ENCODE measurements at places on chromosomes 6 and 20.

GRCh38 chr6:45300736-45301135 lies 27.4 kb upstream of the RUNX2 start:
- DNase-seq: no peak

- no peak for DNase-seq
Measured at GRCh38 chr6:53982366-53983050, 128.7 kb upstream of the MLIP start.

DNA sequence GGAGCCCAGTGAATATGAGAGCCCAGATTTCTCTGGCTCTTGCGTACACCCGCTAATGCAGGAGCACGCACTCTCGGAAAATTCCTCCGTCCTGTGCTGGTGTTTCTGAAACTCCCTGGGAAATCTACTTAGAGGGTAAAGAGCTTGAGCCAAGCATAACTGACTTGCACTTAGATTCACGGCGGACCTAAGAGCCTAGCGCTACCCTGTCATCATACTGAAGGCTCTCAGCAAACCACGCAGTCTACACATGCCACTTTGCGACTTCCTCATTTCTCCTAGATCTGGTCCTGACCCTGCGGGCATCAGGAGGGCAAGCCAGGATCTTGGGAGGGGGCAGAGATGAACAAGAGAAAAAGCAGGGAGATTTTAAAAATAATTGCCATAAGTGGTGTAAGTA lies 324.7 kb downstream of the CD83 start:
- DNase-seq: no peak

DNA sequence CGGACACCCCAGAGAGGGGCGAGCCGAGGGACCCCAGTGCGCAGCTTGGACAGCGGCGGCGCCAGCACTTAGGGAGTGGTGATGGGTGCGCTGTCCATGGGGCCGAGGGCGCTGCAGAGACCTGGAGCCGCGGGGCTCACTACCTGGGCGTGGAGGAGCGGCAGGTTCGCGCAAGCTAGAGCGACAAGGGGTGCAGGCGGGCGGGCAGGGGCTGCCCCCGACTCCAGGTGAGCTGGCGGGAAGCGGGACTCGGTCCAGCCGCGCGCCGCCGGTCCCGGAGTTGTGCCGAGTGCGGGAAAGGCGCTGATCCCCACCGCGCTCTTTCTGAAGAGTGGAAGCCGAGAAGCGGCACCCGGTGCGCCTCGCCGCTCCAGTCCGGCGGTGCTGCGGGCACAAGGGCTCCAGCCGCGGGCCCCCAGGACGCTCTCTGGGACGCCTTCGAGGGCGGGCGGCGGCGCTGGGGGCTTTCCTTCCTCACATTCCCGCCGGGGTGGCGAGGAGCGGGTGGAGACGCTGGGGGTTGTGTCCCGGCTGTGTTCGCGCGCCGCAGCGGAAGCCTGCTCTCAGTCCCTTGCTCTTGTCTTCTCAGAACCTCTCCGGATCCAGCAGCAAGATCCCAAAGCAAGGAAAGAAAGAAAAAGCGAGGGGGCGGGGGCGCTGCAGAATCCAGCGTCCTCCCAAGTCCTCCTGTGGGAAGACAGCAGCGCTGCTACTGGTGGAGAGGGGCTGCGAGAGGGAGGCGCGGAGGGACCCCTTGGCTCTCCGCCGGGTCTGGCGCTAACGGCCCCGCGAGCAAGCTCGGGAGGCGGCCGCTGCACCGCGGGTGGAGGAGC lies at the start of gene B3GAT2:
B3GAT2 (minus strand) TSS at position 610 of the 833 bp plus-strand sequence. CDS start 631 bp downstream, outside the sequence.
- DNase-seq: peak; percentile 23

- DNase-seq: no peak
Measured at GRCh38 chr6:2937627-2938003, 33.8 kb downstream of the SERPINB6 start.

DNA sequence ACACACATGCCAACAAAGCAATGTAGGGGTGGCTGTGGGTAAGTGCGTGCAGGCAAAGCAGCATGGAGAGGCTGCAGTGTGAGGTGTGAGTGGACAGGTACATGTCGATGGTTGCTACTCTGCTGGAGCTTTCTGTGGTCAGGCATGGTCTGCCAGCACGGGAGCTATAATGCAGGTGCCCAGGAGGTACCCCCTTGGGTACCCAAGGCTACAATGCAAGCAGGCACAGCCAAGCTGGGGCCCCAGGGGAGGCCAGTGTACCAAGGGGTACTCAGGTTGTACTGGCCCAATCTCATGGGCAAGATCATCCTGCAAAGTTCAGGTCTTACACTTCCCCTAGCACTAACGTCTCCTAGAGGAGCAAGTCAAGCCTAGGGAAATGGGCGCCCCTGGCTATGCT lies 58.4 kb upstream of the IRAK1BP1 start:
- no peak for DNase-seq

GRCh38 chr20:56606174-56606945 lies 22.7 kb upstream of the TFAP2C start:
- DNase-seq: no peak

GRCh38 chr6:40472353-40472752 lies 114.8 kb downstream of the LRFN2 start:
- no peak for DNase-seq

DNA sequence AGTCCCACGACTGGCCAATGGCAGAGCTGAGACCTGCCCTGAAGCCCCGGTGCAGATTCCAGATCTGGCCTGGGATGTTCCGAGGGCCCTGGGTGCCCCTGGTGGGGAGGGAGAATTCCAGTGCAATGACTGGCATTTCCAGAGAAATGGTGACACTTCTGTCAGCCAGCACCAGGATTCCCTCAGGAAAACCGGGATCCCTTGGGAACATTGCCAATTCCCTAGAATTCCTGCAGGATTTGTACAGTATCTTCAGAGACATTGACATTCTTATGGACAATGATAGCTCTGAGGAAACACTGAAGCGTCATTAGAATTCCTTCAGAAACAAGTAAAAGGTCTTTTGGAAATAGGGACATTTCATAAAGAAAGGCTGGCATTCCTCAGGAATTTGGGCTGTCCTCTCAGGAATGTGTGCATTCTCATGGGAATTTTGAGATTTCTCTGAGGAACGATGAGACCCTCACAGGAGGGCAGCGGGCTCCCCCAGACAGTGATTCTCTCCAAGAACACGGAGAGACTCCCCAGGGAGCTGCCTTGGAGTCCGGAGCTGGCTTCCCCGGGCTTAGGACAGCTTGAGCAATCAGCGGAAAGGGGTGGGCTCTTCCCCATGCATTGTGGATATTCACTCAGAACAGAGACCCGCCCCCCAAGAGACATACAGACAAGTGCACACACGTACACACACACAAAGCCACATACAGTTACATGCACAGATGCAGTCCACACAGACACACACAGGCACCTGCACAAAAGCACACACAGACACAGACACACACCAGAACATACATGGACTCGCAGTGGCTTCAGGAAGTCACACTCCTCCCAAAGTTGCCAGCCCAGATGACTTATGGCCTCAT lies 35.2 kb upstream of the BPIFA2 start:
- no peak for DNase-seq

DNA sequence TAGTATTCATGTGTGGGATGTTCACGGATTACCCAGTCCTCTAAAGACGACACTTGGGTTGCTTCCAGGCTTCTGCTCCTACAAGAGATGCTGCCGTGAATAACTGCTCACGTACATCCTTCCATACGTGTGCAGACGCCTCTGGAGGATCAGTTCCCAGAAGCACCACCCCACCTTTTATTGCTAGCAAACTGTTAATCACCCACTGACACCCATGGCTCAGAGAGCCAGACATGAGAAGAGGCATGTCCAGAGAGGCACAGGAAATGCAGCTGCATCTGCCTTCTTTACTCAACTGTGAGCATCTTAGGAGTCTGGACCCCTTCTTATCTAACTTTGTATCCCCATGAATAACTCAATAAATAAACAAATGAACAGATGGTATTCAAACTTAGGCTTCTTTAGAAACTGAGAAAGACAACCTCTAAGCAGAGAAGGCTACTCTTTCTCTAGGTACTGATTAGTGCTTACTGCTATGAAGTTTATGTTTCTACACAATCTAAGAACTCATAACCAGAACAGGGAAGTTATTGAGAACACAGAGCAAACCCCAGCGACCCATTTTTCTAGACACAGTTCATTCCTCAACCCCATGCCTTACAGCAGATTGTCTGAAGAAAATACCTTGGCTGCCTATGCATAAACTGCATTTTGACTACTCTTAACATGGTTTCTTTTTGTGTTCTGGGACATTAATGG lies 228.7 kb upstream of the RREB1 start:
- DNase-seq: no peak

- no peak for DNase-seq
Measured at GRCh38 chr20:378961-379336, 1.6 kb upstream of the TRIB3 start.

DNA sequence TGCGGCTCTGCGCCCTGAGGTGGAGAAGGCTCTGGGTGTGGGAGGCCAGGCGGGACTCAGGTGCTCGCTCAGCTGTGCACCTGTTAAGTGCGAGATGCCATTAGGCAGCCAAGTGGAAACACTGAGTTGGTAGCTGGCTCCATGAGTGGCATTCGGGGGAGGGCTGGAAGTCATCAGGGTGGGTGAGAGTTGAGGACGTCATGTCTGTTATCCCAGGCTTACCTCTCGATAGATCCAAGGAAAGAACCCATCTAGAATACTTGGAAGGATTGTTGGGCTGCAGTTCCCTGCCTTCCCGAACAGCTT lies 41.3 kb downstream of the TAF8 start:
- no peak for DNase-seq

- no peak for DNase-seq
Measured at GRCh38 chr6:70385901-70386300, 27.4 kb upstream of the FAM135A start.

GRCh38 chr6:53159558-53159957 lies 10.9 kb upstream of the GCM1 start:
- no peak for DNase-seq

- no peak for DNase-seq
Measured at GRCh38 chr20:1505361-1505760, 14.1 kb upstream of the SIRPB2 start.

DNA sequence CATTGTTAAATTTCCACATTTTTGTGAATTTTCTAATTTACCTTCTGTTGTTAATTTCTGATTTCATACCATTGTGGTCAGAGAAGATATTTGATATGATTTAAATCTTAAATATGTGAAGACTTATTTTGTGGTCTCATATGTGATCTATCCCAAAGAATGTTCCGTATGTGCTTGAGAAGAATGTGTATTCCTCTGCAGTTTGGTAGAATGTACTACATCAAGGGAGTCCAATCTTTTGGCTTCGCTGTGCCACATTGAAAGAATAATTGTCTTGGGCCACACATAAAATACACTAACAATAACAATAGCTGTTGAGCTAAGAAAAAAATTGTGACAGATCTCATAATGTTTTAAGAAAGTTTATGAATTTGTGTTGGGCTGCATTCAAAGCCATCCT lies 176.2 kb upstream of the PRND start:
- no peak for DNase-seq

GRCh38 chr6:126516411-126516810 lies 176.5 kb downstream of the CENPW start:
- no peak for DNase-seq

GRCh38 chr6:99276747-99277146 lies 72.7 kb downstream of the FAXC start:
- no peak for DNase-seq

- no peak for DNase-seq
Measured at GRCh38 chr20:33915726-33916331, 77.9 kb upstream of the RALY start.

DNA sequence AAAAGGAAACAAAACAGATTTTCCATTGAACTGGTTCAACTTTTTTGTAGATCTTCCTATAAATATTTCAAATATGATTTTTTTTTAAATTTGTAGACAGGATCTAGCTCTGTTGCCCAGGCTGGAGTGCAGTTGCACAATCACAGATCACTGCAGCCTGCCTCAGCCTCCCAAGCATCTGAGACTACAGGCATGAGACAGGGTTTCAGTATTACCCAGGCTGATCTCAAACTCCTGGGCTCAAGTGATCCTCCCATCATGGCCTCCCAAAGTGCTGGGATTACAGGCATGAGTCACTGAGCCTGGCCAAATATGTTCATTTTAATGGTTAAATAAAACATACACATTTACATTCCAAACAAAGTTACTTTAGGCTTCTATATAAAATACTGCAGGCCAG lies 33.6 kb downstream of the SAMHD1 start:
- no peak for DNase-seq

GRCh38 chr6:28586324-28586723 lies 60.6 kb downstream of the GPX5 start:
- DNase-seq: no peak

- DNase-seq: no peak
Measured at GRCh38 chr6:474453-475185, 83.1 kb downstream of the IRF4 start.

GRCh38 chr6:30541515-30542403 lies 14.5 kb downstream of the GNL1 start:
- peak; percentile 91 for DNase-seq

- no peak for DNase-seq
Measured at GRCh38 chr6:72595812-72596211, 26.1 kb upstream of the KCNQ5 start.

GRCh38 chr6:104537872-104538271 lies 321.8 kb downstream of the HACE1 start:
- no peak for DNase-seq

- no peak for DNase-seq
Measured at GRCh38 chr20:17343656-17344452, 117.0 kb downstream of the PCSK2 start.

GRCh38 chr6:77451466-77451865 lies 11.8 kb downstream of the HTR1B start:
- DNase-seq: no peak

GRCh38 chr20:23119456-23120216 lies 33.5 kb upstream of the CD93 start:
- no peak for DNase-seq

- no peak for DNase-seq
Measured at GRCh38 chr6:166258854-166259276, 49.3 kb downstream of the PRR18 start.

DNA sequence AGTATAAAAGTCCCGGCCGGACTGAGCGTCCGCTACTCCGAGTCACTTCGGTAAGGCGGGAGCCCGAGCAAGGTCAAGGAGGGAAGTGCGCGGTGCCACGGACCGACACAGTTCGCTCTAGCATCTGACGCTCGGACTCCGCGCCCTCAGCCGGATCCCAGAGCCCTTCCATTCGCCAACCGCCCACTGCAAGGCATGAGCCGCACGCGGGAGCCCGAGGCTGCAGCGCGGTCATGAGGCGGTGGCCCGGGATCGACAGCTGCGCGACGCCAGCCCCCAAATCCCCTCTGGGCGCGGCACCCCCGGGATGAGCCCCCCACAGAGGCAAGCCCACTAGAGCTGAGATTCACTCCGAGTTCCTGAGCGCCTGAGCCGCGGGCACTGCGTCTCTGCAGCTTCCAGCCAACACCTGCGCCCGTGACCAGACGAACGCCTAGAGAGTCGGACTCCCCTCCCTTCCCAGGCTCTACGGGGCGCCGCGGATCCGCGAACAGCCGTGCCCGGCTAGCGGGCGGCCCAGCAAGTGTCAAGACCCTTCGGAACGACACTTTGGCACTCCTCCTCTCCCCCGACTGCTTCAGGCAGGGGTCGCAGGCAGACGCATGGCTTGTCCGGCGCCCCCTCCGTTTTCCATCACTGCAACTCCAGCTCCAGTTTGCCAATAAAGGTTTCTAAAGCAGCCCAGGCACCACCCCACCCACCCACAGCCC lies 725 bp upstream of the ISM1 start:
- DNase-seq: peak; percentile 24

- DNase-seq: no peak
Measured at GRCh38 chr6:106522562-106523250, 106.6 kb downstream of the RTN4IP1 start.
